ENCODE measurements at places on chromosomes 12 and 14.

- DNase-seq: no peak
Measured at GRCh38 chr12:66539431-66539830, 139.4 kb downstream of the GRIP1 start.

DNA sequence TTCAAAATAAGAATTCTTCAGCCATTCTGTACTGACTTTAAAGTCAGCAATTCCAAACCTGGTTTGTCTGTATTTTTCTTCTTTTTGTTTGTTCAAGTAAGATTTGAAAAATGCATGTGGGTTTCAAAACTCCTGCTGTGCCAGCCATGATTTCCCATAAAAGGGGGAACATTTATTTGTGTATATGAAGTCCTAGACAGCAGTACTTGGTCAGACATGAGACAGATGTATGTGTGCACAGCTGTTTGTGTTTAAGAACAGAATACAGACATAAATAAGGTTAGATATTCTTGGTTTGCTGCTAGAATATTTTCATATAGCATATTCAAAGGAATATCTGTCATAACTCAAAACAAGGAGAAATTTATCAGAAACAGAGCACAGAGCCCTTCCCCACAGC is 236.0 kb downstream of the ADAMTS20 start:
- DNase-seq: peak; percentile 38

GRCh38 chr14:104999361-104999760 is 13.8 kb downstream of the CLBA1 start:
- no peak for DNase-seq

GRCh38 chr12:68480526-68480925 is 130.2 kb upstream of the RAP1B start:
- no peak for DNase-seq

DNA sequence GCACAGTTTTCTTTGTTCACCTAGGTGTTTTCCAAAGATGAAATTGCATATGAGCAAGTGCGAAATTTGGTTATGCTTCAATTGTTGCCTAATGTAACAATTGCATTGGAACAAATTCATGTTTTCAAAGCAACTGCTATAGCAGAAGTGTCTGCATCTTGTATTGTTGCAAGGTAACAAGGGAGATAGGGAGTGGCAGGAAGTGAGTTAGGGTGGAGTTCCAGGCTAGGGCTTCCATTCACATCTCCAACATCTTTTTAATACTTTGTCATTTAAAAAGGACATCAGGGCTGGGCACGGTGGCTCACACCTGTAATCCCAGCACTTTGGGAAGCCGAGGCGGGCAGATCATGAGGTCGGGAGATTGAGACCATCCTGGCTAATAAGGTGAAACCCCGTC is 312.3 kb upstream of the E2F7 start:
- DNase-seq: no peak

DNA sequence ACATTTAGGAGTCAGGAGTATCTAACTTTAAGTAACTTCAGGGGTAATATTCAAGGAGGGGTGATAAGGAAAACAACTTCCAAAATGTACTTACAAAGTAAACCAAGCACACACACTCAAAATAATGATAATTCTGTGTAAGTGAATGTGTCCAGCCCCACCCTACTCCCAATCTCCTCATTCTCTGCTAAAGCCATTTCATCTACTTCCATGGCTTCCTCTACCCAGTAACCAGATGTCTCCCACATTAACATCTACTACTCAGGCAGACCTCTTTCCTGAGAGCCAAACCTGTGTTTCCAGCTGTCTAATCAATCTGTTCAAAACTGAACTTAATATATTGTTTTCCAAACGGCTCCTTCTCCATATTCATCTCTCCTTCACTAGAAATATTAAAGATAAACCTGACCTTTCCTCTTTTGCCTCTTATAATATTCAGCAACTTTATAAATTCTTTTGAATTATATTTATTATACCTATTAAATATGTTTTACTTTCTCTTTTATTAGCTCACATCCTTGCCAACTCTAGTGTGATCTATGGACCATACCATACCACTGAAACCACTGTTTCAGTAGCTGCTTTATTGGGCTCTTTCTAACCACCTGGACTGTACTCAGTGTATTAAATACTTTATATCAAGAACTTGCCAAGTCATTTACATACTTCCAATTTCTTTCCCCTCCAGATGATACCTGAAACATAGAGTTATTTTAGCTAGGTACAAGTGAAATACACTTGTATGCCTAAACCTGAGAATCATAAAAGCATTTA is 170.7 kb downstream of the PPFIA2 start:
- no peak for DNase-seq

GRCh38 chr12:25248137-25248536 is 2.6 kb downstream of the KRAS start:
- no peak for DNase-seq

DNA sequence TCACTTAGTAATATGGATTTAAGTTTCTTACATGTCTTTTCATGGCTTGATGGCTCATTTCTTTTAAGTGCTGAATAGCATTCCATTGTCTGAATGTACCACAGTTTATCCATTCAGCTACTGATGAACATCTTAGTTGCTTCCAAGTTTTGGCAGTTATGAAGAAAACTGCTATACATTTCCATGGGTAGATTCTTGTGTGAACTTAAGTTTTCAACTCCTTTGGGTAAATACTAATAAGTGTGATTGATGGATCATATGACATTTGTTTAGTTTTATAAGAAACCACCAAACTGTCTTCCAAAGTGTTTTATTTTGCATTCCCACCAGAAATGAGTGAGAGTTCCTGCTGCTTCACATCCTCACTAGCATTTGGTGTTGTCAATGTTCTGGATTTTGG is 119.2 kb downstream of the NAV3 start:
- DNase-seq: peak; percentile 39

GRCh38 chr14:52048641-52049204 is 20.1 kb downstream of the NID2 start:
- DNase-seq: peak; percentile 80
